Kidney (tissue), 22 donors: ENCODE measurements at places on chromosomes 7 and 10. TPM values are rescaled to one million over a fixed set of nuclear protein-coding genes. Genes with fewer than 3 reads are reported as not detected.

GRID1 gene
- polyA plus RNA-seq, result 0.37 TPM

ASIC3 gene
- polyA plus RNA-seq, result 3.1 TPM

DNA sequence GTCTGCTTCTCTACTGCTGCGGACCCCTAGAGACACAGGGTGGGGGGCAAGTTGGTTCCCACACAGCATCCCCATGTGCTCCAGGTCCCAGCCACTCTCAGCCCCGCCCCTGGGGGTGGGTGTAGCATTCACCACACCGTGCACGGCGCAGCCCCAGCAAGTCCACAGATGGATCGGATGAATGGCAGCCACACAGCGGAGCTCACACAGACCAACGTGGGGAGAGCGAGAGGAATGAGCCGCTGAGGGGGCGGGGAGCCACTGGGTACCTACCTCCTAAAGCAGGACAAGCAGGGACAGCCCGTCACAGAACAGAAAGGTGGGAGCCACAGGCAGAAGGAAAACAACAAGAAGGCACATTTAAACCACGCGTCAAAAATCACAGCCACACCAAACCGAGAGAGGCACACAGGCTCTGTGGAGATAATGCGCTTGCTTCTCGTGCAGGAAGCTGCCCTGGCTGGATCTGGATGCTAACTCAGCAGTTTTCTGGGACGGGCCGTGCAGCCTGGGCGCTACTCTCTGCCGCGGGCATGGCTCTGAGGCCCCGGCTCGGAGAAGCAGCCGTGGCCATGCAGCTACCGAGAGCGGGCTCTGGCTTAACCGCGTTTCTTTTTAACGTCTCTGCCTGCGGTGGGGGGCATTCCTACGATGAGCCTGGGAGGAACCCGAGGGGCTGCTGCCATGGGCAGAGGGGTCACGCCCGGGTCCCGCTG lies 102.5 kb downstream of the CYTH3 start:
- DNase-seq, result no peak

GRCh38 chr10:110932505-110933180 lies 13.2 kb downstream of the SHOC2 start:
- DNase-seq, result no peak

DNA sequence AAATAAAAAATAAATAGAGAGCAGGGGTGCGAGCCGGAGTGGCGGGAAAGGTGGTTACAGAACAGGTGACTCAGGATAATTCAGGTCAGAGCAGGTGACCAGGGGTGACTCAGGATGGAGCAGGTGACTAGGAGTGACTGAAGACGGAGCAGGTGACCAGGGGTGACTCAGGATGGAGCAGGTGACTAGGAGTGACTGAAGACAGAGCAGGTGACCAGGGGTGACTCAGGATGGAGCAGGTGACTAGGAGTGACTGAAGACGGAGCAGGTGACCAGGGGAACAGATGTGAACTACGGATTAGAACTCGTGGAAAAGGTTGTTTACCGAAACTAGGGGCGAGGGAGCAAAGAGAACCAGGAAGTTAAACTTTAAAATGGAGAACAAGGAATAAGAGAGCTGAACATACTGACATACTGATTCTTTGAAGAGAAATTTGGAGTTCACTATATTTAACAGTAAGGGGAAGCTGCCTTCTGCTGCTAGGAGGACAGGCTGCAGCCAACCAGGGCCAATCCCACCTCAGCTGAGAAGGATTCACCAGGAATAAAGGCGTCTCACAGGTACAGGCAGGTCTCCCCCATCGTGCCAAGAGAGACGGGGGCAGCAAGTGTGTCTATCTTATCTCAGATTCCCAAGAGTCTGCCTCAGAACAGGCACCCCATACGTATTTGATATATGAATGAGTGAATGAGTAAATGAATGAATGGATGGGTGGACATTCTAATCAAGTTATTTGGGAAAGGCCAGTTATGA lies 101.3 kb downstream of the CPXM2 start:
- no peak for DNase-seq

DNA sequence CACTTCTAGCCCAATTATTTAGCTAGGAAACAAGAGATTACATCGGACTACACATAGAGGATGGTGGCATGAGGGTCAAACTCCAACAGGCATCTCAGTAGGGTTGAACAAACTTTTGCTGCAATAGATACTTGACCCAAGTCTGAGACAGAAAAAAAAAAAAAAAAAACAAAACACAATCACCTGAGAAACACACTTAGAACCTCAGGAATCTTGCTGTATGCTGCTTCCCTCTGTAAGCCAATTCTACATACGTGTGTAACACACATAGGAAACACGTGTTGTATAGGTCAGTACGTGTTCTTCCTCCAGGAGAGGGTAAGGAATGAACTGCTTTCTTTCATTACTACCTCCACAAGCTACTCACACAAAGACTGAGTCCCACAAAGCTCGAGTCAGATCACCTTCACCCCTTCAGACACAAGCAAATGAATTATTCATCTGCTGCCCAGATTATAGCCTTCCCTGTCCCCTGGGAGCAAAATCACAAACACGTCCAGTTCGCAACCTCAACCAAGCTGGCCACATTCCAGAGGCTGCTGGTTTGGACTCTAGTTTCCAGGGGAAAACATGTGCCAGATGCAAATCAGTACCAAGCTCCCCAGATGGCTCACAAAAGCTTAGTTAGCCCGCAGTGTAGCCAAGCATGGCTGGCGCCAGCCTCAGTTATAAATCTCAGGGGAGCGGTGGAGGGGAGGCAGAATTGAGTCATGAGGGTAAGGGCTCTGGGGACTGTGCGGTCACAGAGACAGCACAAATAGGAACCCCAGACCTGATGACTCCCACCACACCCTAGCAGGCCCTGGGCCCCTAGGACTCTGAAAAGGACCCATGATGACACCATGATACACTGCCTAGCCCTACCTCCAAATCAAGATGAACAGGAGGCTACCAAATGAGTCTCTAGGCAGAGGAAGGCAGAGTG lies 15.1 kb downstream of the PSAP start:
- peak; percentile 93 for DNase-seq
